ENCODE measurements at places on chromosomes 4 and X.
A peak's percentile ranks its signal among the peaks of the same experiment; 100 is the strongest.

- DNase-seq: no peak
Measured at GRCh38 chr4:162685410-162685809, 481.3 kb downstream of the NAF1 start.

- no peak for DNase-seq
Measured at GRCh38 chrX:139842326-139843185, 90.3 kb downstream of the ATP11C start.

DNA sequence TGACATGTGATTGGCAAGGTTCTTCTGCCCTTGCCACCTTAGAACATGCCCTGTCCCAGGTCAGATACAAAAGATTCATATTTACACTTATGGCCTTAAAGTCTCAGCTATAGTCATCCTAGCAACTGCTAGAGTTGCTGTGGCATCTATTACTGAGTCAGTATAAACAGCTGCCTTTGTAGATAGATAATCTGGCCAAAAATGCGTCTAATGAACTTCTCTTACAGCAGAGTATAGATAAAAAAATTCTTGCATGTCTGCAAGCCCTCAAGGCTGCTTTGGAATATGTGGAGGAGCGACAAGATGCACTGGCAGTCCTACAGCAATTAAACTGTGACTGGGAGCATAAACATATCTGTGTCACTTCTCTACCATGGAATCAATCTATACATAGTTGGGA lies 1209.7 kb upstream of the PABPC4L start:
- DNase-seq: no peak

DNA sequence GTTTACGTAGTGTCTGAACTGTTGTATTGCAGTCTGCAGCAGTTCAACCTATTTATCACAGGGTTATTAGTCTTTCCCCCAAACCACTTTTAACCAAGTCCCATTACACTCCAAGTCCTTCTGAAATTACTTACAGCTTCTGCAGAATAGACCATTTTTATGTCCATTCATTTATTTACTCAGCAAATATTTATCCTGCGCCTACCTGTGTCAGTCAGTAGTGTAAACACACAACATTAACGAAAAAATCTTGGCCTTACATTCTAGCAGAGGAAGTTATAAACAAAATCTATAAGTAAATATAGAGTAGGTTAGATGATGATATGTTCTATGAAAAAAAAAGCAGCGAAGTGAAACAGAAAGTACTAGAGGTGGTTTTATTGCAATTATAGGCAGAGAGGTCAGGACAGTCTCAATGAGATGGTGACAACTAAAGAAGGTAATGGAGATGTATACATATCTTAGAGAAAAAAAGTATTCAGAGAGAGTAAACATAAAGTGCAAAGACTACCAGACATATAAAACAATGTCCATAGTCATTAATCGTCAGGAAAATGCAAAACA lies 534.7 kb downstream of the KCNIP4 start:
- DNase-seq: no peak

GRCh38 chr4:119315036-119315435 lies 6.9 kb downstream of the FABP2 start:
- no peak for DNase-seq

DNA sequence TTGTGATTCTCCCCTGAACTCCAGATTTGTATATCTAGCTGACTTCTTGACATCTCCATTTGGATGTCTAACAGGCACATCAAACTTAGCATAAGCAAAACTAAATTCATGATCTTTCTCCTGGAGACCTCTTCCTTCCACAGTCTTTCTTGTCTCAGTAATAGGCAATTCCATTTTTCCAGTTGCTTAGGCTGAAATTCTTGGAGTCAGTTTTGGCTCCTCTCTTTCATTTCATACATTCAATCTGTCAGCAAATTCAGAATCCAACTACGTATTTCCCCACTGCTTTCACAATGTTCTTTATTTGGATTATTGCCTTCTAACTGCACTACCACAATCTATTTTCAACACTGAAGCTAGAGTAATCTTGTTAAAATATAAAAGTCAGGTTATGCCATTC lies 219.9 kb upstream of the GLRA2 start:
- DNase-seq: no peak

DNA sequence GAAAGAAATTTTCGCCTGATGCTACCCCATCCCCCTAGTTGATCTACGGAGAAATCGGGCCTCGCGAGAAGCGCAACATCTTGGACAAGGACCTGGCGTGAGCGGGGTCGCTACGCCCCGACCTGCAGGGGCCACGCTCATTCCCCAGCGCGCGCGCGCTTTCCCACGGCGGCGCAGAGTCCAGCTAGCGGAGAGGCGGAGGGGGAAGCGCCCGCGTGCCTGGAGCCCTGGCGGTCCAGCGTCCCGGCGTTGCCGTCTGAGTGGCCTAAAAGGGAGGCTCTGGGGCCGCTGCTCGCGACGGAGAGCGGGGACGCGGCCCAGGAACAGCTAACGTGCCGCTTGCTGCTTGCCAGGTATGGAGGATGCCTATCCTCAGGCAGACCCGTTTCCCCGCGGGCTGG lies 6.0 kb upstream of the SOX3 start:
- no peak for DNase-seq

DNA sequence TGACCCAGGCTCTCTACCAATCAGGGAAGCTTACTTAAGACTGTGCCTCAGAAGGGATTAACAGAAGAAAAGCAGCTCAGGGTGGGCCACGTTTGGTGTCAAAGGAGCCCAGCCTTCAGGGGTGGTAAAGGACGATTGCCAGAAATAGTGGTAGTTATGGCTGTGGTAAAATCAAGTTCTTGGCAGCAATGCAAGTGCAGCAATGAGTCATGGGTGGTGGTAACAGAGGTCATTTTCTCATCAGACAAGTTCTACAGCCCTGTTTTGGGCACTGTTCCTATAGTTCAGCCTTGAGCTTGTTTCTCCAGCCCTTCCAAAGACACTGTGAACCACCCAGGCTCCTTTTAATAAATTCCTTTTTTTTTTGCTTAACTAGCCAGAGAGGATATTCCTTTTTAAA lies 120.3 kb downstream of the EFHC2 start:
- DNase-seq: no peak

- no peak for DNase-seq
Measured at GRCh38 chrX:3263681-3264126, 82.7 kb downstream of the MXRA5 start.

- no peak for DNase-seq
Measured at GRCh38 chrX:138020941-138021340, 455.0 kb downstream of the ZIC3 start.

- no peak for DNase-seq
Measured at GRCh38 chr4:20454515-20454914, 202.8 kb downstream of the SLIT2 start.

GRCh38 chr4:3030566-3031356 lies 43.6 kb downstream of the HTT-AS start:
- no peak for DNase-seq

GRCh38 chr4:10063544-10064300 lies 42.4 kb upstream of the SLC2A9 start:
- DNase-seq: no peak

GRCh38 chr4:141571362-141571761 lies 65.0 kb upstream of the IL15 start:
- no peak for DNase-seq

GRCh38 chrX:29661290-29661689 lies 554.1 kb upstream of the MAGEB2 start:
- DNase-seq: no peak

GRCh38 chr4:125420526-125420925 lies 105.8 kb downstream of the FAT4 start:
- no peak for DNase-seq

DNA sequence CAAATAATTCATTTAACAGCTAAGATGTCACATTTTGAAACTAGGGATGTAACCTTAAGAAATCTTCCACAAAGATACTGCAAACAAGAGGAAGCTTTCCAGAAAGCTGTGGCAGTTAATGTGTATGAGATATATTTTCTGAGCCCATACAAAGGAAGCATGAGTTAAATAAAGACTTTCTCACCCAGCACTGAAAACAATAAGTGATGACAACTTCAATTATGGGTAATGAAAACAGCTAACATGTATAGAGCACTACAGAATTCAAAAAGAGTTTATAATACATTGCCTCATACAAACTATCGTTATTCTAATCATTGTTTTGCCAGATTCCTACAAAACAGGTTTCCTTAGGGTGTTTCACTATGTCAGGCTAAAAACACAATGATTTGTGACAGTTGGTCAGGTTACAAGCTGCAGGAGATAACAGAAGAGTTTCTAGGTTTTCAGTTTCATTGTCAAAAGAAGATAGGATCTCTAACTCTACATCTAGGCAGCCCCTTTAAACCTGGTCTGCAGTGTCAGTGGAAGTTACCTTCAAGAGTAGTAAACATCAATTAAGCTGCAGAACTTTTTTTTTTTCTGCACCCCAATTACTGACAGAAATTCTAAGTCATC lies 618.1 kb upstream of the ADGRL3 start:
- DNase-seq: no peak

DNA sequence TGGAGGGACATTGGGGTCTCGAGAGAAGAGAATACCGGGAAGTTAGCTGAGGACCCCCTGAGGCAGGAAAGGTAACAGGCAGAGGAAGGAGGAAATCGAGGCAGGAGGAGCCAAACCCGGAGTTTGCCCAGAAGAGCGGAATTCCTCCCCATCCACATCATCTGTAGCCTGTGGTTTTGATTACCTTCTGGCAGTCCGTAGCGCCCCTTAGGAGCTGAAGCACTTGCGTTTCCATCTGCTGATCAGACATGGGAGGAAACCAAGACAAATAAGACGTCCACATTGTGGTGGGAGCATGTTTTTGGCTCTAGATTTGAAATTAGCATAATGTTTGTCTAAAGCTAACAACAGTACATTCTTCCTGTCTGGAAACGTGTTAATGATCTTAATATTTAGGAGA lies 26.8 kb upstream of the HMX1 start:
- no peak for DNase-seq

DNA sequence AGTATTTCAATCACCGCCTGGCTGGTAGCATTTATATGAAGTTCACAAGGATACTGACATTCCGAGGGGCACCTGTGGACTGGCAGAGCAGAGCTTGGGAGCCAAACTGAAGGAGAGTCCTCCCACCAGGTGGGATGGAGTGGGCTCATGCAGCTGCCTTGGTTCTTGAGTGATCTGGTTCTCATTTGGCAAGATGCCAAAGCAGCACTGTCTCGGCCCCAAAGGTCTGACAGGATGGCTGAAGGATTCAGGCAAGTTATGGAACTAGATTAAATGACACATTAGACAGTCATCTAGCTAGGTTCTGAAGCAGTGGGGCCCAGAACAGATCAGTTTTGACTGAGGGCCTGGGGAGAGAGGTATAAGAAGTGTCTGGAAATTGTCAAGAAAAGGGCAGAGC lies 3.2 kb downstream of the FGF16 start:
- no peak for DNase-seq

DNA sequence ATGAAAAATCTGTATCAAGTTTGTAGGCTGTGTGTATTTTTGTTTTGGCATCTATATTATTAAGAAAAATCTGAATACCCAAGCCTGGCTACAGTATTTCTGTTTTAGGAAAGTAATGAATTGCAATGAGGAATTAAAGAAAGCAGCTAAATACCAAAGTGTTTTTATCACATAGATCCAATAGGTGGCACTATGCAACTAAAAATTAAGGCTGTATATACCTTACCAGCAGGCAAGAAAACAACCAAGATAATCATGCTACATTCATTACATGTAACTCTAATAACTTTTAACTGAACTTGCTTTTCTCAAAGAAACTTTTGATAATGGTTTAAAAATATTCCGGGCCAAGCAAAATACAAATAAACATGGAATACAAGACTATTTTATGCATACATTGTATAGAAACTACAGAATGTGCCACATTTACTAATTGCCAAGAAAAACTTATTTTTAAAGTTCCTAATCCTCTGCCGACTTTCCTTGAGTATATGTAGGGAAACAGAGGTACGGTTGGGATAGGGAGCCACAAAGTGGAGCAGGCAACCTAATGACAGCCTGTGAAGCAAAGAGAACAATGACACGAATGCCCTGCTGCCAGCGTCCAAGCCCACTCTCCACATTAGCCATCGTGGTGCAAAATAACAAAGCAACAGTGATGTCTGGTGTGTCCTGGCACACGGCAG lies 63.7 kb downstream of the SEC24D start:
- peak; percentile 2 for DNase-seq

DNA sequence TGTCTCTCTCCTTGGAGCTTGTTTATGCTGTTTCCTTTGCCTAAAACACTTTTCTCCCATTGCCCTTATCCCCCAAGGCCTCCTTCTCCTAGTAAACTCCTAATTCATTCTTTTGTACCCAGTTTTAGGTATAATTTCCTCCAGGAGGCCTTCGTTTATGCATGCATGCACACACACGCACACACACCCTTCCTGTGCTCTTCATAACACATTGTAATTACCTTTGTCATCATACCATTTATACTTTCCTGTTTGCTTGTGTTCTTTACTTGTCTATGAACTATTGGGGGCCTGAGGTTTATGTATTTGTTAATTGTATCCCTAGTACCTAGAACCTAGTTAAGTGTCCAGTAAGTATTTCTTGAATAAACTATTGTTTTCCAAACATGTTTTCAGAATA lies 45.5 kb downstream of the XIAP start:
- DNase-seq: no peak

DNA sequence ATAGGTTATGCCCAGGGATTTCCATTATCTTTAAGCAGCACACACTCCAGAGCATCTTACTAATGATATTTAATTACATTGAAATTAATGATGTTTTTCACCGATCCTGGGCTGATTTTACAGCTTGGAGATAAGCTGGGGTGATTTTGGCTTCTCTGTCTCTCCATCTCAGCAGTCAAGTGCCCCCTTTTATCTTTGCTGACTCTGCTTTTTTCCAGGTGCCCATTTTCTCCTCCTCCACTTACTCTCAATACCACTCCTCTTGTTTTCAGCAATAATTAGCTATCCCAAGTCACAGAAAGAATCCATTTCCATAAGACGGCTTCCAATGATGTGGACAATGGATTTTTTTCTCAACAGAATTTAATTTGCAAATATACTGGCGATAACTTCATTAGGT lies 266.7 kb downstream of the GBA3 start:
- no peak for DNase-seq

DNA sequence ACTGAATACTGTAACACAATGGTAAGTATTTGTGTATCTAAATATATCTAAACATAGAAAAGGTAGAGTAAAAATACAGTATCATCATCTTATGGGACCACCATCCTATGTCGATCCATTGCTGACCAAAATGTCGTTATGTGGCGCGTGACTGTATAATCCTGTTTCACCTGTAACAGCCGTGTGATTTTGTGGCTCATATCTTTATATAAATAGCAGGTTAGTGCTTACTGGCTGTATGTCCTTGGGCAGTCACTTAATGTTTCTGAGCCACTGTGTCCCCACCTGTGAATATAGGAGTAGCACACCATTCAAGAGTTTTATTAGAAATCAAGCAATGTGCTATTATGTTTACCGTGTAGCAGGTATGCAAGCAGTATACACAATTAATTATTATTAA lies 226.2 kb upstream of the FAT1 start:
- DNase-seq: no peak

All from T-helper 2 cell (primary cell).